ENCODE measurements at places on chromosomes 13 and 19.

DNA sequence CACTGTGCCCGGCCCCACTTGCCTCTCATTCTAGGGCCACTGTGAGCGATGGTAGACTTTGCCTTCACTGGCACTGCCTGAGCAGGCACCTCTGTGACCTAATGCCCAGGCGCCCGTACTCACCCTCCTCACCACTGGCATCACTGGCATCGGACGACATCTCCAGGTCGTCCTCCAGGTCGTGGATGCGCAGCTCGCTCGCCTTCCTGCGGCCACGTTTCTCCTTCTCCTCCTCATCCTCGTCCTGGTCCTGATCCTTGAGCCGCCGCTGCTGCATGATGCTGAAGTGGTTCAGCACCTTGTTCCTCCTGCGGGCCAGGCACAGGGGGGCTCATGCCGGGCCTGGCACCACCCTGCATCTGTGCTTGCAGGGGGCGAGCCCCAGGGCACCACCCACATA, 7.5 kb upstream of the PSPN start:
- no peak for DNase-seq

GRCh38 chr19:51593138-51593890, 22.2 kb downstream of the ZNF175 start:
- no peak for DNase-seq

GRCh38 chr13:68051910-68052309, 821.8 kb upstream of the PCDH9 start:
- no peak for DNase-seq

GRCh38 chr13:48138270-48138669, 43.4 kb upstream of the MED4 start:
- DNase-seq = peak; percentile 31

GRCh38 chr13:51287758-51288157, 51.7 kb upstream of the SERPINE3 start:
- no peak for DNase-seq

DNA sequence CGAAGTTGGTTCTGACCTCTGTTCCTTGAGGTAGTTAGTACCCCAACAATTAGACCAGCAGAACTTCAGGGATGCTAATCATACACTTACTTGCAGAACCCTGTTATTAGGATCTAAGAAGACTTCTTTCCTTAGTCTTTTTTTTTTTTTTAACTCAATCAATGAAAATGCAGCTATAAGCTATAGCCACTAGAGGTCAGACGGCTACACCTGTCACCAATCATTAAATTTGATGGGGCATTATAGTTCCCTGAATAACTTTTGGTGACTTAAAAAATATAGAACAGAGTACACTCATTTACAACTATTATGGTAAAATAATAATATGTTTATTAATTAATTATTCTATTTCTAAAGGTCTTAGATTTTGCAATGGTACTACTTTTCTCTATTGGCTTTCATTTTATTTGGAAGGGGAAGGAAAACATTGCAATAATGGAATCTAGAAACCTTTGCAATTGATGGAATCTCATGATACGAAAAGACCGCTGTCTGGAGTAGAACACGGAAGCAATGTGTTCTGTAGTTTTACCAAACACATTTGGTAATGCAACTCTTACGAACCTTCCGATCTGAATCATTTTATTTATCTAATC, 483.2 kb downstream of the DIAPH3 start:
- no peak for DNase-seq

DNA sequence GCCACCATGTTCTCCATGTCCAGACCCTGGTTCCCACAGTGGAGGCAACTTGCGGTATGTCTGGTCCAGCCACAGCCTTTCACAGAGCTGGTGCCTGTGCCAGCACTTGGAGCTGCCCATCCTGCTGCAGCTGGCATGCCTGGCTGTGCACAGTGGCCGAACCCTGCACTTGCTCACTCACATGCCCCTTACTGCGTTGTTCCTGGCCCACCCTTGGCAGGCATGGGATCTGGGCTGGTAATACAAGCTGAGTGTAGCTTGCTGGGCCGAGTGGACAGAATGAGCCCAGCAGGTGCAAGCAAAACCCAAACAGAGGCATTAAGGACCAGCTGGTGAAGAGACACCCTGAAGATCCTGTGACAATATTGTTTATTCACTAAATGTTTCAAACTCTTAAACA, 583.9 kb upstream of the SLITRK6 start:
- no peak for DNase-seq

DNA sequence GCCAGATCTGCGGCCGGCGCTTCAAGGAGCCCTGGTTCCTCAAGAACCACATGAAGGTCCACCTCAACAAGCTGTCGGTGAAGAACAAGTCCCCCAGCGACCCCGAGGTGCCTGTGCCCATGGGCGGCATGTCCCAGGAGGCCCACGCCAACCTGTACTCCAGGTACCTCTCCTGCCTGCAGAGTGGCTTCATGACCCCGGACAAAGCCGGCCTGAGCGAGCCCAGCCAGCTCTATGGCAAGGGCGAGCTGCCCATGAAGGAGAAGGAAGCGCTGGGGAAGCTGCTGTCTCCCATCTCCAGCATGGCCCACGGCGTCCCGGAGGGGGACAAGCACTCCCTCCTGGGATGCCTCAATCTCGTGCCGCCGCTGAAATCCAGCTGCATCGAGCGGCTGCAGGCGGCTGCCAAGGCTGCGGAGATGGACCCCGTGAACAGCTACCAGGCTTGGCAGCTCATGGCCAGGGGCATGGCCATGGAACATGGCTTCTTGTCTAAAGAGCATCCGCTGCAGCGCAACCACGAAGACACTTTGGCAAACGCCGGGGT, 72.6 kb downstream of the ZNF536 start:
- no peak for DNase-seq

DNA sequence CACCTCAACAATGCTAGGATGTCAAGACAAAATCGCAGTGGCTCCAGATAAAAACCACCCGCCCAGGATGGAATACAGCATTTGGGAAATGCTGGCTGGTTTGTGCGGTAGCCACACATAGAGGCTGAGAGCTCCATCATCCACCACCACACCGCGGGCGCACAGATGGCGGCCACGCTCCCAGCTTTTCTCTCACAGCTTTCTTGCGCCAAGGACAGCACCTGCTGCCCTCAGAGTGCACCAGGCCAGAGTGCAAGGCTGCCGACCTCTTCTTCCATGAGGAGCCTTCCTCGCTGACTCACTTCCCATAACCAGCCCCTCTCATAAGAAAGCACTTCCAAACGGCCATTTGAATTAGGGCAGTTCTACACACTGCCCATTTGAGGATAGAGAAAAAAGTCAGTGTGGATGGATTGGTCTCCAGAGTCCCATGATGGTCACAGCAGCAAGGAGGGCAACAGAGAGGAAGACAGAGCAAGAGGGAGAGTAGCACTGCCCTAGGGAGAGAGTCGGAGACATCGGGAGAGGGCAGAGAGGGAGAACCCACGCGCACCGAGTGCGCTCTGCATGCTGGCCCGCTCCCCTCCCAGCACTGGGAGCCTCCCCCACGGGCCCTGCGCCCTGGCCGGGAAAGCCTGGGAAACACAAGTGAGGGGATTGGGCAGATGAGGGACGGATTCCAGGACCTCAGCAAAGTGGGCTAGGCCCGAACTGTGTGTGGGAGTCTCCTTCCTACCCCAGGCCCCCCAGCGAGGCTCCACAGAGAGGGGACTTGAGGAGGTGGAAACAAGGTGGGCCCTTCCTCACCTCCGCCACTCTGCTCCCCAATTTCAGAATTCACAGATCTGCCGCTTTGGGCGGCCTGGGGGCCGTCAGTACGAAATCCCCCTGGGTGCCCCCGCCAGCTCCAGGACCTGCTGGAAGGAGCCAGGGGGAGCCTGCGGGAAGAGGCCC, 156.9 kb downstream of the USP12 start:
- no peak for DNase-seq

DNA sequence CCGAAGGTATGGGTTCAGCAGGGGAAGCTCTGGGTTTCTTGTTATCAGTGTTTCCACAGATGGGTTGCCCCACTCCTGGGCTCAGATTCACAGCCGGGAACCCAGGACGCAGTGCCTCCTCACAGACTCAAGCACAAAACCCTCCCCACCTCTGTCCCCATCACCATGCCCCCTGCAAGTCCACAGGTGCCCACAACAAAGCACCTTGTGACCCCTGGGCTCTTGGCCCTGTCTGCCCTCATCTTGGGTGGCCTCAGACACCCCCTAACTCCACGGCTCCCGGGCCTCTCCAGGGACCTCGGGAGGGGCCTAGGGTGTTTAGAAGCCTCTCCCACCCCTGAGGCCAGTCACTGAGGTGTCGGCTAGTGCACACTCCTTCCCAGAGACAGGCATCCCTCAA, 231.7 kb downstream of the TUBA3C start:
- DNase-seq = no peak

- DNase-seq = no peak
Observed at GRCh38 chr13:73390100-73390499, 331.3 kb downstream of the KLF5 start.

- peak; percentile 35 for DNase-seq
Observed at GRCh38 chr13:110944121-110944967, 29.5 kb upstream of the ANKRD10 start.

- DNase-seq = no peak
Observed at GRCh38 chr19:28831462-28831861, 381.5 kb downstream of the UQCRFS1 start.

- no peak for DNase-seq
Observed at GRCh38 chr13:48852911-48853727, 122.6 kb upstream of the FNDC3A start.

GRCh38 chr13:110116072-110116487, 190.9 kb downstream of the COL4A1 start:
- DNase-seq = peak; percentile 43

DNA sequence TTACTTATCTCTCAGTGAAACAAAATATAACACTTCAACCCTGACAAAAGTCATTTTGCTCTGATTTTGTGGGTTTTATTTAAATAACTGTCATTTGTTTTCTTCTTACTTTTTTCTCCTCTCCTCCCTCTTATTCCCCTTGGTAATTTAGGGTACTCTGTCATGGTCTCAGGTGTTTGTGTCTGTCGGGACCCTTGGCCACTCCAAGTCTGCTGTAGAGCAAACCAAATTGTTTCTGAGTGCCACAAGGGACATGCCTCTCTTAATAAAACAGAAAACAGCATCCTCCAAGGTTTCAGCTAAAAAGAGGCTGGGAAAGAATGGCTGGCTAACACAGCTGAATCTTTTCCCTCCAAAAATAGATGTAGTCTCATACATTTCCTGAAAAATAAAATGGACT, 573.1 kb upstream of the KLF12 start:
- no peak for DNase-seq

DNA sequence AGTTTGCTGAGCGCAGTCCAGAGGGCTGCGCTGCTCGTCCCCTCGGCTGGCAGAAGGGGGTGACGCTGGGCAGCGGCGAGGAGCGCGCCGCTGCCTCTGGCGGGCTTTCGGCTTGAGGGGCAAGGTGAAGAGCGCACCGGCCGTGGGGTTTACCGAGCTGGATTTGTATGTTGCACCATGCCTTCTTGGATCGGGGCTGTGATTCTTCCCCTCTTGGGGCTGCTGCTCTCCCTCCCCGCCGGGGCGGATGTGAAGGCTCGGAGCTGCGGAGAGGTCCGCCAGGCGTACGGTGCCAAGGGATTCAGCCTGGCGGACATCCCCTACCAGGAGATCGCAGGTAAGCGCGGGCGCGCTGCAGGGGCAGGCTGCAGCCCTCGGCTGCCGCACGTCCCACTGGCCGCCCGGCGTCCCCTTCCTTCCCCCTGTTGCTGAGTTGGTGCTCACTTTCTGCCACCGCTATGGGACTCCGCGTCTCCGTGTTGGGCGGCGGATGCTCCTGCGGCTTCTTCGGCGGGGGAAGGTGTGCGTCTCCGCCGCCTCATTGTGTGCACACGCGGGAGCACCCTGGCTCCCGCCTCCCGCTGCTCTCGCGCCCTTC, 772 bp downstream of the GPC6 start:
- no peak for DNase-seq

DNA sequence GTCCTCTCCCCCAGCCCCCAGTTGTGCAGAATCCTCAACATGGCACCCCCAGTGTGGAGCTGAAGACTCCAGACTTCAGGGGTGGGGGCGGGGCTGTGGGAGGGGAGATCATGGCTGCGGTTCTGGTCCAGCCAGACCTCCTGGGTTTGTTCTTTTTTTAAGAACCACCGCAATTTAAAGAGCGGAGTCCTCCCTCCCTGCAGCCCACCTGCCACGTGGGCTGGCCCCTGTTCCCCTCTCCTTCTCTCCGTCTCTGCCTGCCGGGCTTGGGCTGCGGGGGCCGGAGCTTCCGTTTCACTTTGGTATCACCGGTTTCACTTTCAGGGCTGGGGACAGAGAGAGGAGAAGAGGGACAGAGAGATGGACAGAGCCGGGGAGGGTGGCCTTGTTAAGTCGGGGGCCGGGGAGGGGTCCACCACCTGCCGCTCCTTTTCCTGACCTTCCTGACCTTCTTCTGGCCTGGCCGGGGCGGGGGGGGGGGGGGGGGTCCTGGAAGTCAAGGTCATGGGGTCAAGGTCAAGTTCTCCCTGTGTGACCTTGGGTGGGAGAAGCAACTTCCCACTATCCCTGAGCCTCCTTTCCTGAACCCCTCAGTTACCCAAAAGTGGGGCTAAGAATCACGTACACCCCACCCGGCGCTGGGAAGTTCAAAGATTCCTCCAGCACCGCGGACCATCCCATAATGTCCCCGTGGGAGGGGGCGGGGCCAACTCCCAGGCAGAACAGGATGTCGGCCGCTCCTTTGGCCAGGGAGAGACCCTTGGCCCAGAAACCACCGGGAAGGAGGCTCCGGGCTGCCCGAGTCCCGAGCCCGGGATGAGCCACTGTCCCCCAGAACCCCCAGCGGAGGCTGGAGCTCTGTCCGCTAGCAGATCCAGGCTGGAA, 11.3 kb upstream of the ZBTB7A start:
- peak; percentile 54 for DNase-seq

DNA sequence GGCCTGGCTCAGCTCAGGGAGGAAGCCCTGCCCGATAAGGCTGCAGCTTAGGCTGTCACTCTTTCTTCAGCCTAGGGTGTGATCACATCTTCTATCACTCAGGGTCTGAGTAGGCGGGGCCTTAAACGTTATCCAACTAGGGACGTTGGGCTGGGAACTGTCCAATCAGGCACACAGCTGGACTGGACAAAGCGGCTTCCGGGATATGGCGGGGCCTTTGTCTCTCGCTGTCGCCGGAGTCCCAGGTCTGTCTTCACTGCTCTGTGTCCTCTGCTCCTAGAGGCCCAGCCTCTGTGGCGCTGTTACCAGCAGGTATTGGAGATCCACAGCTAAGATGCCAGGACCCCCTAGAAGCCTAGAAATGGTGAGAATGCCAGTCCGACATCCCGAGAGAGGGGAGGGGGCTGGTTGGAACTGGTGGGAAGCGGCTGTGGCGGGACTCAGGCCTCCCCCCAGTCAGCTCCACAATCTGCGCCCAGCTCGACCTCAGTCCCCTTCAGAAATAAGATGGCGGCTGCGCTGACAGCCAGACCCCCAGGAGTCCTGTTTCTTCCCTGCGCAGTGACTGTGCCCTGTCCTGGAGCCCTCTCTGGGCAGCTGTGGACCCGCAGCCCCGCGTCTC, at the start of gene ZNF254:
TSS of gene ZNF254 (plus strand) at position 214 of the 622 bp plus-strand sequence. CDS start at position 335, 121 bp downstream.
- DNase-seq = peak; percentile 79

DNA sequence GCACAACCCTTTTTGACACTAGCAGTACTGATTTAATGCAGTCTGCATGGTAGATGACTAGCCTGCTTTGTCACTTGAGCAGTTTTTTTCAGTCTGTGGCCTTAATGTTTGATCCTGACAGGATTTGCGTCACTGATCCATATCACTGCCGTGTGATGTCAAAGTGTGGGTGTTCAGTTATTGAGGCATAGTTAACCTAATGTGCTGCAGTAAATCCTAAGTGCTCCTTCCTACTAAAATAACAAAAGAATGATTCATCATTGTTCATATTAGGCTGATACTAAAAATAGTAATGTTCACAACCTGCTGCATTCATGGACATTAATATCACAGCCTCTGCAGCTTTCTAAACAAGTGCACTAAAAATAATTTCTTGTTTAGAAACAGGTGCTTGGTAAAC, 121.9 kb upstream of the MLNR start:
- DNase-seq = no peak

- DNase-seq = no peak
Observed at GRCh38 chr13:57925751-57926150, 294.2 kb downstream of the PCDH17 start.

Measured in activated naive CD4-positive, alpha-beta T cell treated with Interleukin-2 at 50 U/mL for 16 hours (primary cell).